Activated naive CD4-positive, alpha-beta T cell treated with Interleukin-2 at 50 U/mL for 16 hours (primary cell): ENCODE measurements at places on chromosomes 12 and 14.

GRCh38 chr14:101838476-101838875 lies 77.0 kb downstream of the PPP2R5C start:
- no peak for DNase-seq

DNA sequence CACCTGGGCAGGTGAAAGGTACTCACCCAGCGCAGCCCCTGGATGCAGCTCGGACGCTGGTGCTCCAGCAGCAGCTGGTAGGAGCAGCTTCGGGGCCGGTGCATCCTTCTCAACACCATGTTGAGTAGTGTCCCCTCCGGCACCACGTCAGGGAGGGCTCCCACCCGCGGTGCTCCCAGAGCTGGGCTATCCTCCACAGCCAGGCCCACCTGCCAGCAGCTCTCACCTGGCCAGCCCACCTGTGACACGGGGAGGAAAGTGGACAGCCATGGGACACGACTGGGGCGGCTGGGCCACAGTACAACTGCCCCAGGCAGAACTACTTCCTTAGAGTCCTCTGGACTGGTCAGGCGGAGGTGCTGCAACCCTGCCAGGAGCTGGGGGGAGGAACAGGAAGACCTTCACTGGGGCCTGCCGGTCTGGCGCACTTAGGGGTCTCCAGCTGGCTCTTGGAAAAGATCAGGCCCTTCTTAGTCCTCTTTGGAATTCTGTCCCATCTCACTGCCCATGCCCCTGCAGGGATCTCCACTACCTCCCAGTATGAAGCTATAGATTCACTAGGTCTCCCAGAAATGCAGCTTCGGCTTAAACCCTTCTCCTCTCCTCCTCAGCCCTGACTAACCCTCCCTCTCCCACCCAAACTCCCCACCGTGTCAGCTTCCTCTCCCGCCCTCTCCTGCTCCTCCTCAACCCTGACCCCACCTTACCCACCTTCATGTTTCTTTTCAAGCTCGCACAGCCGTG lies 668 bp downstream of the RAPGEF3 start:
- DNase-seq = no peak

DNA sequence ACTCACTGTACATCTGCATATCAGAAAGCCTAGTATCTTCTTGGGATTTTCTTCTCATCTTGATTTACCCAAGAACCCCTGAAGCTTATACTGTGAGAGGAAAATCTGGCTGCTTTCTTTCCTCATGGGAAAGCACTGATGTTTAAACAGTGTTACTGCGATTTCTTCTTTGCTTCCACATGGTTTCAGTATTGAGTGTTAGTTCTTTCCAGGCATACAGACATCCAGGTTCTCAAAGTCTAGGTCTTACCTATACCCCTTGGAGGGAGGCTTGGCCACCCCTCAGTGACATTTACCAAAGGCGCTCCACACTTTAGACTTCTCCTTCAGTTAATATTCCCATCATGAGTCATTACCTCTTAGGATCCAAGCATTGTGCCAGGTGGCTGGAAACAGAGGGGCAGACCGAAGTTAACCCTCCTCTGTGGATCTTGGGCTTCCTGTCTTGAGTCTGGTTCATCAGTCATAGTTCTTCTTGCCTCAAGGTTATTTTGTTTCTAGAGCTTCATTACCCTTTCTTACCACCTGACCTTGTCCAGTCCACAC lies 79.1 kb downstream of the TMEM117 start:
- no peak for DNase-seq

GRCh38 chr14:89481196-89481595 lies 64.2 kb upstream of the FOXN3 start:
- DNase-seq = no peak

DNA sequence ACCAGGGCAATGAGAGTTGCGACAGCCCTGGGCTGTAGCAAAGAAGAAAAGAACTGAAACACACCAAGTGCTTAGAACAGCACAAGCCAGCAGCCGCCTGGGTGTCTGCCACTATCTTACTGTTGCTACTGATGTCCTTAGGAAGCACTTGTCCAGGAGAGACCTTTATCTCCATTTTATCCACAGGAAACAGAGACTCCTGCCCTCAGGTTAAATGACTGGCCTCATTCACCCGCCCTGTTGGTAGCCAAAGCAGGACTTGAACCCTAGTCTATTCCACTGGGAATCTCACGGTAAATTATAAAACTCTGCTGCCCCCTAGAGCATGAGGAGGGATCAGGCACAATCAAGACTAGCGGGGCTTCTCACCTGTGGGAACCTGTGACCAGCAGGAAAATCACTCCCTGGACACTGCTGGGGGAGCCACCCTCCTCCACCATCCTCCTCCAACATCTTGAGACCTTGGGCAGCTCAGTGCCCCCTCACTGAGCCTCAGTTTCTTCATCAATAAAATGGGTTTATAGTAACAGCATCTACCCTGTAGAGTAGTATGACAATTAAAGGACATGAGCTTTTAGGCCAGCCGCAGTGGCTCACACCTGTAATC lies 20.5 kb upstream of the TESC start:
- DNase-seq = peak; percentile 18
